ENCODE measurements at places on chromosomes 1 and 21.

DNA sequence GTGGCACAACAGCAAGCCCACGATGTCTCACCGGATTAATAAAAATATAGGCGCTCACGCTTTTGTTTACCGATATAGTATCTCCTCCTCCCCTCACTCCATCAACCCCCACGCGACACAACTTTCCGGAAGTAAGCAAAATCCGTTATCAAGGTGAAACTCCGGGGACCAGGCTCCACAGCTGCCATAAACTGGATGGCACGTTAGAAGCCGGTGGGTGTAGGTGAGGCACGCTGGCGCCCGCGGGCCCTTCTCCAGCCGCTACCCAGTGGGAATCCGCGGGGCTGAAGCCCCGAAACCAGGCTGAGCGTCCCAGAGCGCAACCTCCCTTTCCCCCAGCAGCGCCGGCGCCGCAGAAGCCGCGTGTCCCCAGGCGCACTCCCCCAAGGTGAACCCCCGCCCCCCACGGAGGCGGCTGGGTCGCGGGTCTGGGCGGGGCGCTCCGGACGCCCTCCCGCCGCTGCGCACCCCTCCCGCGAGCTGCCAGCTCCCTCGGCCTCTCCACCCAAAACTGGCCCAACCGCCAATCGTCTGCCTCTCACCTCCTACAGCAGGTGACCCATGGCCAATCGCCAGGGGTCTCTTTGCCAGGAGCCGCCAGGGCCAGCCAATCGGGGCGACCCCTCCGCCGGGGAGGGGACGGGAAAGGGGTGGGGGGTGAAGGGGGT lies 112.4 kb downstream of the OSBPL9 start:
- DNase-seq, result peak; percentile 95

DNA sequence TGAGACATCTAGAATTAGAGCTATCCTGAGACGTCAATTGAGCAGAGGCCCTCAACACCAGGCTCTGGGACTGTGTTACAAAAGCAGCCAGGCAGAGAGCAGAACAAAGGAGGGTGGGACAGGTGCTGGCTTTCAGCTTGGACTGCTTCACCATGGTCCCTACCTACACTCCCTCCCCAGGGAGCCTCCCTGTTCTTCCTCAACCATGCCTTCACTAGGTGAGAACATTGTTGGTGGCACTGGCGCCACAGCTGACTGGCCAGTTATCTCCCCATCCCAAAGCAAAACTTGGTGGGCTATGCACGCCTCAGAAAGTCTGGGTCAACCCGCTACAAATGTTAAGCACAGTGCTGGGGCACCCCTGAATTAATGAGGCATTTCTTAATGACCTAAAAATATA lies 87.8 kb downstream of the NMNAT2 start:
- DNase-seq, result no peak

- DNase-seq, result no peak
Measured at GRCh38 chr1:196535727-196536126, 72.5 kb downstream of the KCNT2 start.

GRCh38 chr1:178120088-178120487 lies 26.2 kb downstream of the RASAL2 start:
- DNase-seq, result no peak

DNA sequence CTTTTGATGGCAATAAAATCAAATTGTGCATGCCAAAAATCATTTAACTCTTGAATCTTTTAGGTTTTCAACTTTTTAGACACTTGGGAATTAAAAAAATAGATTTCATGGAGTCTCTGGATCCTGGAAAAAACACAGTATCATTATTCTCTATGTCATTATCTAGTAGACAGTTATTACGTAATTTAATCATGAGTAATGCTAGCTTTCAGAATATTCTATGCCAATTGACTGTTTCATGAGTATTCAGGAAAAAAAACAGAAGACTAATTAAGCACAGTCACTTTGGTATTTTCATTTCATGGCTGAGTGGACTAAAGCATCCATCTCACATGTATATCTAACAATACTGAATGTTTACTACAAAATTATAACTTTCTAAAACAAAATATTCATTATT lies 44.0 kb downstream of the ODF2L start:
- DNase-seq, result no peak

GRCh38 chr1:58551186-58552140 lies 4.9 kb upstream of the OMA1 start:
- no peak for DNase-seq

- DNase-seq, result peak; percentile 52
Measured at GRCh38 chr1:200535605-200536004, 84.9 kb downstream of the KIF14 start.

DNA sequence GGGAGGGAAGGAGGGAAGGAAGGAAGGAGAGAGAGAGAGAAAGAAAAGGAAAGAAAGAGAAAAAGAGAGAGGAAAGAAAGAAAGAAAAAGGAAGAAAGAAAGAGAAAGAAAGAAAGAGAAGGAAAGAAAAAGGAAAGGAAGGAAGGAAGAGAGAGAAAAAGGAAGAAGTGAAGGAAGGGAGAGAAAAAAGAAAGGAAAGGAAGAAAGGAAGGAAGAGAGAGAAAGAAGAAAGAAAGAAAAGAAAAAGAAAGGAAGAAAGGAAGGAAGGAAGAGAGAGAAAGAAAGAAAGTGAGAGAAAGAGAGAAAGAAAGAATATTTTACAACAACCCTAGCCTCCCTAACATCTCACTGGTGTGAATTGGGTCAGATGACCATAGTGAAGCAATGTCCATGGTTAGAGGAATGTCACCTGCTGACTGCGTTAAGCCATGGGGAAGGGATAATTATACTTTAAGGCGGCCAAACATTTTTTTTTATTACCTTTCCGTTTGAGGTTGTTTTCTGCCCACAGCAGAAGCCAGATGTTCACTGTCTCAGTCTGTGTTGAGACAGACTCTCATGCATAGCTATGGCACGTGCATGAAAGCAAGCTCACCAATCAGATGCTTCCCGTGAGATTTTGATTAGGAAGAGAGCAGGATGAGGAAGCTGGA lies 76.4 kb downstream of the SNRPE start:
- DNase-seq, result no peak

DNA sequence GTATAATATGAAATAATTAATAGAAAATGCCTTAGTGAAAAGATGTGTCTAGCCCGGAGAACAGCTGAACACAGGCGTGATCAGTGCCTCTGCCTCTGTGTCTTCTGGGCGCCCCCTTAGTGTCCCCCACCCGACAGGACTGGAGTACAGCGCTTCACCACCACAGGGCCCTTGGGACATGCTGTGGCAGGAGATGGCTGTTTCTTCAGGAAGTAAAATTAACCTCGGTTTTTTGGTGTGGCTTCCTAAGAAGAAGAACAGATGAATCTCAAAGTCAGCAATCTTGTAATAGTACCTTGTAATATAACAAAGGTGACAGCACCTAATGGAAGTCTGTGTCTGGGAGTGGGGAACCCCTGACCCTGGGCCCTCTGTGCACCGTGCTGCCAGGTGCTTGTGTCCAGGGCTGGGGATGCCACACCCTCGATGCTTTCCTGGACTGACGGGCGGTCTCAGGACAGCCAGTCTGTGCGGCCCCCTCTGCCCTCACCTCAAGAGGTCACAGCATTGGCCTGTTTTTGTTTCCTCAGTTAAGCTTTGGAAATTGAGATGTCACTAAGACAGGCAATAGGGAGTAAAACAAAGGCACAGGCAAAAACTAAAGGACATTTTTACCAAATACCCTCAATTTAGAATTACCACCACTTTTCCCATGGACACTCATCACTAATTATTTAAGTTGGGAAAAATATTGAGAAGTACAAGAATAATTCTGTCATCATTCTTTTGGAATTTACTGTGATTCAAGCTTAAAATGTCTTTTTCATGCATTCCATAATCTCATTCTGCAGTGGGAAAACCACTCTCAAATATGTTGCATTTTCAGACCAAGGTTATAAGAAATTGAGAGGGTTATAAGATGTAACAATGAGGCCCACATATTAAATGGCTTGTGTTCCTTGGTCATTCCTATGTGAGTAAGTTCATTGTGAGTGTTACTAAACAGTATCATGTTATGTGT lies 79.3 kb downstream of the ADARB1 start:
- DNase-seq, result no peak

DNA sequence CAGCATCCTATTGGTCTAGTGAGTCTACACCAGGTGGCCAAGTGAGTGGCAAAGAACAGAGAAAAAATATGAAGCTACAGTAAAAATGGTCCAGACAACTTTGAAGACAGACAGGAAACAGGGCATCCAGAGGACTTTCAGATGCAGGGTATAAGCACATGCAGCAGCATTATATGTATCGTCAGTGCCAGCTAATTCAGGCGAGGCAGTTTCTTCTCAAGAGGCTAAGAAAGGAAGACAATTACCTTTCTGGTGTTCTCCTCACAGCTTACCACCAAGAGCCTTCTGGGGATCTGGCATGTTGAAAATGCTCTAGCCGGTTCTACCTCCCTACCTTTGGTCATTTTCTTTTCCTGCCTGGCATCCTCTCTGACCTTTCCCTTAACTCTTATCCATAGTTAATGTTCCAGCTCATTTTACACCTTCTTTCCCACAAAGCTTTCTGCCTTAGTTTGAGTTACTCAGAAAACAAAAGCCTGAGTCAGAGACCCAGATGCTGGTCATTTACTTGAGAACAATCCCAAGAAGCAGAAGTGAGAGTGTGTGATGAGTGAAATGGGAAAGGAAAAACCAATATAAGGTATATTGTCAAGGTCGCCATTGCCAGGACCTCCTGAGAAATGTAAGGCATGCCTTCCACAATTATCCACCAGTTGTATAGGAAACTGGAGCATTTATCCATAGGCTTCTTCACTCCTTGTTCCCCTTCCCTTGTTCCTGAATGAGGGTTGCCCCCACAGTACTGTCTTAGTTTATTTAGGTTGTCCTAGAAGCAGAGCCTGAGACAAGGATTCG lies 444.1 kb downstream of the PLPP3 start:
- no peak for DNase-seq

DNA sequence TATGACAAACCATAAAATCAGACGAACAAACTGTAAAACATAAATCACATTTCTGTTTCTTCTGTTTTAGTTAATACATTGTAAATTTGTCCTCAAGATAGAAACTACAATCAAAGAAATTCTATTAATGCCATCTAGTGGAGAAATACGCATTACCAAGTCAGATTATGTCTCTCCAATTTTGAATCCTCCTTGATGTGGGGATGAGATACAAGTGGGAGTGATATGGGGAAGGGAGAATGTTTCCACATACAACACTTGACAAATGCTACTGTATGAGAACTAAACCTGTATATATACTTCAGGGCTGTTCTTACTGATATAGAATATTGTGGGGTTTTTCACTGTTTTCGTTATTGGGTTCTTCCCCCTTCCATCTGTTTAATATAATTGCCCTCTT lies 2.6 kb downstream of the HFM1 start:
- DNase-seq, result peak; percentile 30

- no peak for DNase-seq
Measured at GRCh38 chr1:190429141-190429540, 48.5 kb downstream of the BRINP3 start.

GRCh38 chr1:160637821-160638539 lies 8.9 kb downstream of the SLAMF1 start:
- no peak for DNase-seq

DNA sequence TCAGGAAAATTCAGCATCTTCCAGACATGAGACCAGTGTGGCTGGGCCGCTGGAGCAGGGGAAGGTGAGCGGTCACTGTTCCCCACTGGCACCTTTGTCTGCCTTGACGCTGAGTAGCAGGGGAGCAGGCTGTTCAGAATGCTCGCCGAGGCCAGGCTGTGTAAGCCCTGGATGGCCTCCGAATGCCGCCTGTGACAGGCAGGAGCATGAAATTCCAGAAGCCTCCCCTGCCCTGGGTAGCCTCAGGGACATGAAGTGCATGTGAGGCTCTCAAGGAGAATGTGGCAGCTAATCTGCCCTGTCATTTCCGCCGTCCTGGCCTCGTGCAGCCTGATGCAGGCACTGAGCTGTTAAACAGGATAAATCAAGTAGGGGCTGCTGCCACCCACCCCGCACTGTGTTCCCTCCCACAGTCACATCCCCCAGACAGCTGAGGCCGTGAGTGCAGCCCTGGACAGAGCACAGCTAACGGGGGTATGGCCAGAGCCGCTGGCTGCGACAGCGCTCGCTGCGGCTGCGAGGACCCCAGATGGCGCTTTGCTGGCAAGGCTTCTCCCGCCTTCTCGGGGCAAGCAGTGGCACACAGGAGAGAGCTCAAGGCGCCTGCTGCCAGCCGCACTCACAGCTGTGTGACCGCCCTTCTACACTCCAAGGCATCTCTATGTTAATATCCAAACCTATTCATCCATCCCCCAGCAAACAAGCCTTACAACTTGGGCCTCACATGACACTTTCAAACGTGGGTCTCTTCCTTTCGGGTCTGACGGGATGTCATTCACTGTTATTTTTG lies 105.0 kb upstream of the COL6A1 start:
- no peak for DNase-seq

GRCh38 chr1:8910914-8911313 lies 32.4 kb upstream of the ENO1 start:
- no peak for DNase-seq

- no peak for DNase-seq
Measured at GRCh38 chr1:173134800-173135199, 72.3 kb downstream of the TNFSF4 start.

GRCh38 chr1:50531601-50532000 lies 108.4 kb upstream of the DMRTA2 start:
- DNase-seq, result no peak

DNA sequence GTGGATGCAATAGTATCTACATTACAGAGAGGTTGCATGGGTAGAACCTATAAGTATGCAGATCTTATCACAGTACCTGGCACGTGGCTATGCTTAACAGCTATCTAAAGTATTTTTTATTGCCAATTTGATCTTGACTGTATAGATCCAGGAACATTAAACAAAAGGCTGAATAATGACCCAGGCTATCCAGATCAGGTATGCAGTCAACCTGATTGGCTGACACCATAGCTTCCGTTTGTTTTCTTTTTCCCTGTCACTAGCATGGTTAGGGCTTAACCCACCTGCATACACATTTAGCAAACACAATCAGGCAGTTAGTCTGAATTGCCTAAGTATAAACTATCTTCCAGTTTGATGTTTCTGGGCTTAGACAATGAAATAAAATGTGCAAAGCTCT lies 264.9 kb upstream of the PLXNA2 start:
- no peak for DNase-seq

DNA sequence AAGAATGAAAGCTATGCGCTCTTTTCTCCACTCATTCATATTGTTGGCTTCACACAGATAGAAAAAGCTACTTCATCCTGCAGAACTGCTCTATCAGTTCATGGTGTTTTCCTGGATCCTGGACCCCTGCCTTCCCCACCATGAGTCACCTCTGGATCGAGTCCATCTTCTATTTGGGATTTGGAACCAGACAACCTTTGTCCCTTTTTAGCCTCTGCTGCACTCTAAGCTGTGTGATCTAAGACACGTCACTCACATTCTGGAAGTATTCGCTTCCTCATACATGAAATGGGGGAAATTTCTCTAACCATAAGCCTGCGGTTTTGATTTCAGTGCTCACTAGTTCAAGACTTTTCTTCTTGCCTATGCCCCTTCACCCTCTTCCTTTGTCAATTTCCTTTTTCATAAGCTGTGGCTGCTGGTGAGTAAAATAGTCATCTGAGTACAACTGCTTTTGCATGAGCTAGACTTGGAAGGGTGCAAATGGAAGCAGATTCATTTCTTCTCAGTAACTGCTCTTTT lies 14.1 kb upstream of the DEGS1 start:
- DNase-seq, result peak; percentile 36
